Activated naive CD4-positive, alpha-beta T cell treated with anti-CD3 and anti-CD28 coated beads for 36 hours (primary cell): ENCODE measurements at places on chromosomes 2 and 18. TPM values are rescaled to one million over a fixed set of nuclear protein-coding genes. Genes with fewer than 3 reads are reported as not detected.

DNA sequence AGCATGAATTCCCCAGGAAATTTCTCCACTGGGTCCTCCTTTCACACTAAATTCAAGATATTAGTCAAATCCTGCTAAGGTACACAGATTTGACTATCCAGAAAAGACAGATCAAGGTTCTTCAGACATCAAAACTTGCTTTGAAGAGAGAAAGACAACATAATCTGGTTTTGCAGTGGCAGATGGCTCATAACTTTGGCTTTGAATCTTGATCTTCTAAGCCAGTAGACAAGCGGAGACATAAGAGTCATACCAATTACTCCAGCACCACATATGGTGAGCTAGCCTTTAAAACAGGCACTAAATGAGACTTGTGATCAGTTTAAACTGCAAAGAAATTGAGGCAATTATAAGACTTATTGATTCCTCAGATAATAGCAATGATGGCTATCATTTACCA, 29.3 kb downstream of the PDE11A start:
- no peak for DNase-seq
- H3K4me3 ChIP-seq: no peak overlapping the region
- H3K27me3 ChIP-seq: peaks cover 11% of the 10 kb centered on the region
- no peaks in the 10 kb centered on the region for H3K36me3 ChIP-seq

Gene ESPNL
- total RNA-seq: 0.15 TPM

- peaks cover 25% of the 10 kb centered on the region for H3K4me1 ChIP-seq
- H3K27me3 ChIP-seq: peaks cover 16% of the 10 kb centered on the region
- H3K4me3 ChIP-seq: no peak overlapping the region
- H3K27ac ChIP-seq: no peak overlapping the region
- no peaks in the 10 kb centered on the region for H3K36me3 ChIP-seq
Measured at GRCh38 chr2:42796427-42797248, 4.3 kb upstream of the HAAO start.

DNA sequence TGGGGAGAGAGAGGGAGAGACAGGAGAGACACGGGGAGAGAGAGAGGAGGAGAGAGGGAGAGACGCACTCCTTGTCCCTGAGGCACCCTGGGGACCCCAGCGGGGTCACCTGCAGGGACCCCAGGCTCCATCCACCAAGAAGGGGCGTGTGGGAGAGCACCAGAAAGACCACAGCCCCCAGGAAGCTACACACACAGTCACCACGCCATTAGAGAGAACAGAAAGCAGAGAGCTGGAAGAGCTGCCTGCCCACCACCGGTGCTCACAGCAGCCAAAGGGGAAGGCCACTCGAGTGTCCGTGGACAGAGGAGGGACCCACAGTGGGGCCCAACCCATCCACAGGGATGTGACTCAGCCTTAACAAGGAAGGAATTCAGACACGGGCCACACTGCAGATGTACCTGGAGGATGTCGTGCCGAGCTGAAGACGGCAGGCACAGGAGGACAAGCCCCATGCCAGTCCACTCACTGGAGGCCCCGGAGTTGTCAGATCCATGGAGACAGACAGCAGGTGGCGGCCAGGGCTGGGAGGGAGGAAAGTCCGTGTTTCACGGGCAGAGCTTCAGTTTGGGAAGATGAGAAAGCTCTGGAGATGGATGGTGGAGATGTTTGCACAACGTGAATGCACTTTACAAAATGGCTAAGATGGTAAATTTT, 11.5 kb upstream of the NFATC1 start:
- no peak overlapping the region for H3K27ac ChIP-seq
- H3K27me3 ChIP-seq: peaks cover 1% of the 10 kb centered on the region
- DNase-seq: no peak
- no peaks in the 10 kb centered on the region for H3K36me3 ChIP-seq
- no peak overlapping the region for H3K4me3 ChIP-seq

DNA sequence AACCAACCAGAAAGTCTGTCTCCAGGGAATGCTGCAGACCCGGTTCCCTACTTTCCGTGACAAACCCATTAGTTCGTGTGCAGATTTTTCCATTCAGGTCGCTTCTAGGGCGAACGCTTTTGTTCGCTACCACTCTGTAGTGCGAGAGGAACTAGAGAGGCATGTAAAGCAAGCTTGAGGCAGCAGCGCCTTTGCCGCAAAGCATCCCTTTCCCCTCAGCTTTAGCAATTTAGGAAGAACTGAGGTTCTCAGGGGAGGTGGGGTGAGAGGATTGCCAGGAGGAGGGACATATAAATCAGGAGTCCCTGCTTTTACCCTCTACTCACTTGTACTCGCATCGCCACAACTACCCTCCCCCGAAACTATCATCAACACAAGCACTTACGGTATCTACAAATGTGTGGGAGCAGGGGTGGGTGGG, 748 bp upstream of the ZNF804A start:
- peak overlapping the region; percentile 30 for H3K27ac ChIP-seq
- H3K27me3 ChIP-seq: peaks cover 43% of the 10 kb centered on the region
- no peaks in the 10 kb centered on the region for H3K36me3 ChIP-seq
- no peak overlapping the region for H3K4me3 ChIP-seq
- peaks cover 13% of the 10 kb centered on the region for H3K4me1 ChIP-seq

Gene ERMN
- total RNA-seq: 1.0 TPM

GRCh38 chr2:8984157-8984556, 19.3 kb downstream of the MBOAT2 start:
- H3K4me3 ChIP-seq: no peak overlapping the region
- H3K36me3 ChIP-seq: no peaks in the 10 kb centered on the region
- DNase-seq: no peak
- no peak overlapping the region for H3K27ac ChIP-seq
- no peaks in the 10 kb centered on the region for H3K27me3 ChIP-seq

Gene IDH1
- total RNA-seq: 18.5 TPM

- H3K4me1 ChIP-seq: peaks cover 7% of the 10 kb centered on the region
- no peaks in the 10 kb centered on the region for H3K36me3 ChIP-seq
- DNase-seq: no peak
- no peak overlapping the region for H3K4me3 ChIP-seq
- H3K27ac ChIP-seq: no peak overlapping the region
Measured at GRCh38 chr2:72925328-72925943, 8.1 kb downstream of the EMX1 start.

Gene FAM110C
- total RNA-seq: not detected

DNA sequence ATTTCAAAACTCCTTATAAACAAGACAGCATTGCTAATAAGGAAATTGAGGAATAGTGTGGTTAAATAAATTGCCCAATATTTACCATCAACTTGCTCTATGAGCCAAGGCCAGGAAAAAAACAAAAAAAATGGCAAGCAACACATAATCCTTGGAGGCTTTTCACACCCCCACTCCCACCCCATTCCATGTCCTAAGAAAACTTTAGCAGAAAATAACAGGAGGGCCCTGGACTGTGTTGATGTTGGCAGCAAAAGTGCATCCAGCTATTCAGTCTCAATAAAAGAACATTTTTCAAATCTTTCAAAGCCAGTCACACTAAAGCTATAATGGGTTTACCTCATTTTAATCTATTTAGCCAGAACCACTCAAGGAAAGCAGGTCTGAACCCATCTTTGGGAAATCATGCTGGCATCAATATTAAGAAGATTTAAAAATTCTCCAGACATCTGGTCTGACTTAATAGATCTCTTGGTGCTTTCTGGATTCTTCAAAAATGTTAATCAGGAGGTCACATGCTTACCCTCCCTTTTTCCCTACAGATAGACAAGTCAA, 34.6 kb upstream of the STK17B start:
- no peaks in the 10 kb centered on the region for H3K27me3 ChIP-seq
- H3K36me3 ChIP-seq: peaks cover under 1% of the 10 kb centered on the region
- H3K4me3 ChIP-seq: no peak overlapping the region
- H3K27ac ChIP-seq: no peak overlapping the region

- peak overlapping the region; percentile 76 for H3K27ac ChIP-seq
- H3K27me3 ChIP-seq: no peaks in the 10 kb centered on the region
- H3K4me3 ChIP-seq: no peak overlapping the region
- no peaks in the 10 kb centered on the region for H3K36me3 ChIP-seq
Measured at GRCh38 chr18:13563390-13563805, 163.0 kb downstream of the FAM210A start.

GRCh38 chr2:123127236-123127635, 897.9 kb upstream of the CNTNAP5 start:
- no peaks in the 10 kb centered on the region for H3K36me3 ChIP-seq
- H3K27ac ChIP-seq: no peak overlapping the region
- DNase-seq: no peak
- H3K27me3 ChIP-seq: no peaks in the 10 kb centered on the region
- no peaks in the 10 kb centered on the region for H3K4me1 ChIP-seq

Gene DSG1
- not detected for total RNA-seq

DNA sequence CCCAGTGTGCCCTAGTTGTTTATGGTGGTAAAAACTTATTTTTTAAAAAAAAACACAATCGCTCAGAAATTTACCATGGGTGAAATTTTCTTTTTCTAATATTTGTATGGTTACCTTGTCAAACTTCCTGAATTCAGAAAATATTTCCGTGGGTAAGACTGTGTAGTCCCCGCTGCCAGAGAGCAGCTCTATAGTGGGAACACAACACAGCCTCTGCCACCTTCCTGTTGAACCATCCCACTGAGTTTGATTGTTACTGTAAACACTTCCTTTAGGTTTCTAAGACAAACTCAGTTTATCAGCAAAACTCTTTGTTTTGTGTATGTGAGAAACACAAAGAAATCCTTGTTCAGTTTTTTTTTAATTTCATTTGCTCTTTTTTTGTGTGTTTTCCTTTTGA, 17.9 kb downstream of the DNAH6 start:
- H3K4me1 ChIP-seq: peaks cover 3% of the 10 kb centered on the region
- no peak overlapping the region for H3K4me3 ChIP-seq
- no peaks in the 10 kb centered on the region for H3K27me3 ChIP-seq
- H3K27ac ChIP-seq: no peak overlapping the region

DNA sequence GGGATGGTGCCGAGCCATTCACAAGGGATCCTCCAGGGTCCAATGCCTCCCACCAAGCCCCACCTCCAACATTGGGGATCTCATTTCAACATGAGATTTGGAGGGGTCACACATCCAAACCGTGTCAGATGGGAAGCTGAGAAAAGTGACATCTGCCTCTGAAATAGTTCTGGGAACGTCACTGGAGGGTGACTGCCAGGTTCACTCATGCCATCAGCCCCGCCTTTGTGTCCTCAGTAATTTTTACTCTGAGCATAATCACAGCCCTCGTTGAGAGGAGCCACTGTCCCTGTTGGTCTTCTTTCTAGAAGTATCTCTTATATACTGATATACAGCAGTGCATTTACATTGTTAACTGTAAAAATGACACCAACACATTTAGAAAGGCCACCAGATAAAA, 67.4 kb downstream of the KLHL29 start:
- H3K27ac ChIP-seq: no peak overlapping the region
- DNase-seq: no peak
- H3K36me3 ChIP-seq: no peaks in the 10 kb centered on the region
- H3K27me3 ChIP-seq: peaks cover 5% of the 10 kb centered on the region
- H3K4me1 ChIP-seq: peaks cover 26% of the 10 kb centered on the region
